ENCODE measurements at places on chromosomes 2 and 18.

GRCh38 chr2:205133544-205133943, 548.8 kb upstream of the NRP2 start:
- no peak for DNase-seq

DNA sequence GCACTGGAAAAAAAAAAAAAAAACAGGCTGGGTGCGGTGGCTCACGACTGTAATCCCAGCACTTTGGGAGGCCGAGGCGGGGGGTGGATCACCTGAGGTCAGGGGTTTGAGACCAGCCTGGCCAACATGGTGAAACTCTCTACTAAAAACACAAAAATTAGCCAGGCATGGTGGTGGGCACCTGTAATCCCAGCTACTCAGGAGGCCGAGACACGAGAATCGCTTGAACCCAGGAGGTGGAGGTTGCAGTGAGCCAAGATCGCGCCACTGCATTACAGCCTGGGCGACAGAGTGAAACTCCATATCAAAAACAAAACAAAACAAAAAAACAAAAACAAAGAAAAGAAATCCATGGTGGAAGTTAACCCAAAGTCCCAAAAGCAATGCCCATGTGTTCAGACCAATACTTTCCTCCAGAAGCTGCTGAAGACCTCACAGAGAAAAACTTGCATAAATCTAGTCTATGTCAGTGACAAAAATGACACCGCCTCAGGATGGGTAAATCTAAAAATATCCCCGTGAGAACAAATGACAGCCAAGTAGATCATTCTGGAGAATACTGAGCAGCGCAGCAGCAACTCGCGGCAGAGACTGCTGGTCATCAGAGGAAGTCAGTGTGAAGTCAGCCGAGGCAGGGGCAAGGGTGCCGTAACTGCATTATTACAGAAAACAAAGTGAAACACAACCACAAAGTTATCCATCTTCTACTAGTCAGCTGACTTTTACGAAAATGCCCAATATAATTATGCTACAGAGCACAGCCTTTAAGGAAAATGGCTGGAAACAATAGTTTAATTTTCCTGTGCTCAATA, 41.0 kb downstream of the LPIN2 start:
- no peak for DNase-seq

DNA sequence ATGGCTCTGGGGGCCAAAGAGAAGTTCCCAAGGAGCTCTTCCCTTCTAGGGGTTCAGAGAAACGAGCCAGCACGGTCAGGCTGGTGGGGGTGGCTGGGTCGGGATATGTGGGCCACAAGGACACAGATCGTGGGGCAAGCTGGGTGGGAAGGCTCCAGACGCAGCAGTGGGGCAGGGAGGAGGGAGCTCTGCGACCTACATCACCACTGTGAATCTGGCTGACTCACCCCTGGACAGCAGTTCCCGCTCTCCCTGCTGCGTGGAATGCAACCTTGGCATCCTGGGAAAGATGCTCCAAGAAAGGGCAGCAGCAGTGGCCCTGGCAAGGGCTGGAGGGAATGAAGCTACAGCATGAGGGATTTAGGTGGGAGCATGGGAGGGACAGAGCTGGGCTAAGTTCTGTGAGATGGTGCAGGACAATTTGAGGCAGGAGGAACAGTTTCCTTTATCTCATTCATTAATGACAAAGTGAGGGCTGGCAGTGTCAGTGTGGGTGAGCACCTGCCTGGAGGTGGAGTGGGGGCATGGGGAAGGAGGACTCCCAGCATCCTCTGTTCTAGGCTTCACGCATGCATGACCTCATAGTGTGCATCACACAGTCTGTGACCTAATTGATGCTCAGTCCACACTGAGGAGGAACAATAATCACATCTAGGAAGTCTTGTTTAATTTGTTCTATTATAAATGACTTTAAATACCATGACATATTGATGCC, 25.0 kb downstream of the CELF4 start:
- DNase-seq: no peak

DNA sequence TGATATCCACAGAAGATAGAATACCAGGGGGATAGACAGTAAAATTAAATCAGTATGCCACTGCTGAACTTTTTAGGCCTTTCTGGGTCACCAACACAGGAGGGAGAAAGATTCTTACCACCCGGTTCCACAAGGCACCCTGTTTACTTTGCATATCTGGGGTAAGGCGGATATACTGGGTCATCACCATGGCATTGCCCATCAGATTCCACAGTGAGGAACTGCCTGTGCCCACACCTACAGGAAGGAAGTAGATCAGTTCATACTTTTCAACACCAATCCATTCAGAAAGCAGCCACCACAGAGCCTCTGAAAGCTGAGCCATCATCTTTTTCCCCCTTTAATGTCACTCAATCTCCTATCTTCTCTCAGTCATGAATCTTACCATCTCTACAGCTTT, 2.0 kb downstream of the LMAN2L start:
- no peak for DNase-seq

- peak; percentile 46 for DNase-seq
These were observed 5.1 kb downstream of the HNMT start for GRCh38 chr2:137969418-137969765.

DNA sequence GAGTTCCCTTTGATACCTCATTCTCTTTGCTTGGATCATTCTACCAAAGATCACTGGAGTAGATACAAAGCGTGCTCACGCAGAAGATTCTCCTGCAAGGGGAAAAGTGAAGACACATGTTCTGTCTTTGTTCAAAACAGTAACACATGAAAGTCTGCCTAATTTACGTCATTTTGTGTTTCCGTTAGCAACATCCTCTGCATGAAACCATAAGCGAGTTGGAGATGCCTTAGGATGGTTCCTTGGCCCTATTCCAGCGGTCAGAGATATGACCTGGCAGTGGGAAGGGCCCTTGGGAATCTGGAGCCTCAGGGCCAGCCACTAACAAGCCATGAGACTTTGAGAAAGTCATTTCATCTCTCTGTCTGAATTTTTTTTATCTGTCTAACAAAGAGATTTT, 180.9 kb upstream of the TWIST2 start:
- no peak for DNase-seq

- peak; percentile 79 for DNase-seq
These were observed 156.4 kb downstream of the DSEL start for GRCh38 chr18:67359873-67360838.

DNA sequence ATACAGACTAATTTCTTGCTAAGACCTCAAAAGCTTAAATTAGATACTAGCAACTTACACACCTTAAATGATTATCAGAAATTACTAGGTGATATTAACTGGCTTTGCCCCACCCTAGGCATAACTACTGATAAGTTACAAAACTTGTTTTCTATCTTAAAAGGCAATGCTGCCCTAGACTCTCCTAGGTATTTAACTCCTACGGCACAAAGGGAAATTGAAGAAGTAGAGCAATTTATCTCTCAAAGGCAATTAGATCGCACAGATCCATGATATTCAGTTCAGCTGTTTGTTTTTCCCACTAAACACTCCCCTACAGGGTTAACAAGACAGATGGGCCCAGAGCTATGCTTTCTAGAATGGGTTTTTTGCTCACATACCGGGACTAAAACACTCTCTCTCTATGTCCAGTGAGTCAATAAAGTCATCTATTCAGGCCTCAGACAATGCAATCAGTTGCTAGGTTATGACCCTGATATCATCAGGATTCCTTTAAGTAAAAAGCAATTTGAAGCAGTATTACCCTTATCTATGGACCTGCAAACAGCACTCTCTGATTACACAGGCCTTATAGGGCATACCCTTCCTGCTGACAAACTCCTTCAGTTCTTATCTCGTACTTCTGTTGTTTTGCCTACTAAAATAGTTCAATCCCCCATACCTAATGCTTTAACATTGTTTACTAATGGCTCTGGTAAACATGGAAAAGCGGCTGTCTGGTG, 14.3 kb downstream of the MAP3K2 start:
- DNase-seq: no peak

- DNase-seq: no peak
These were observed 69.5 kb downstream of the HNRNPLL start for GRCh38 chr2:38533180-38533579.

- DNase-seq: no peak
These were observed 225.2 kb upstream of the SPOPL start for GRCh38 chr2:138276339-138276738.

GRCh38 chr2:185128996-185129395, 530.7 kb downstream of the ZNF804A start:
- DNase-seq: no peak

- DNase-seq: no peak
These were observed 414.2 kb downstream of the THSD7B start for GRCh38 chr2:137179542-137179941.

GRCh38 chr2:85393836-85394235, 16.3 kb downstream of the CAPG start:
- DNase-seq: peak; percentile 10

- DNase-seq: no peak
These were observed 314.5 kb downstream of the CYRIA start for GRCh38 chr2:16351137-16351536.

- no peak for DNase-seq
These were observed 481.4 kb downstream of the CDH2 start for GRCh38 chr18:27695503-27695902.

GRCh38 chr2:37563375-37564015, 107.9 kb downstream of the CDC42EP3 start:
- no peak for DNase-seq

DNA sequence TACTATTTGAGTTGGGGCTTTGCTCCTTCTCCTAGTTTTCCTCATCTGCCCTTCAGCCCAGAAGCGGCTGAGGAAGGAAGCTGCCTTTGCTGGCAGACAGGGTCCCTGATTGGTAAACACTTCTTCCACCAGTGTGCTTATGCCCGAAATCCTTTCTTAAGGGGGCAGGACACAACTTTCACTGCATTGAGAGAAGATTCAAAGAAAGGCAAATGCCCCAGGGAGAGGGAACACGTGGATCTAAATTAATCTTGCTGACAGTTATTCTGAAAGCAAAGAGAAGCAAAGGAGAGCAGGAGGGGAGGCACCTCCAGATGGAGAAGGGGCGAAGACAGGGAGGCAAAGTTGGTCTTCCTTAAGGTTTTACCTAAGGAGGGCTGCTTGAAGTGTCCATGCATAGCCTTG, 92.1 kb upstream of the EFEMP1 start:
- no peak for DNase-seq

GRCh38 chr2:157053876-157054275, 203.6 kb upstream of the GALNT5 start:
- DNase-seq: no peak

DNA sequence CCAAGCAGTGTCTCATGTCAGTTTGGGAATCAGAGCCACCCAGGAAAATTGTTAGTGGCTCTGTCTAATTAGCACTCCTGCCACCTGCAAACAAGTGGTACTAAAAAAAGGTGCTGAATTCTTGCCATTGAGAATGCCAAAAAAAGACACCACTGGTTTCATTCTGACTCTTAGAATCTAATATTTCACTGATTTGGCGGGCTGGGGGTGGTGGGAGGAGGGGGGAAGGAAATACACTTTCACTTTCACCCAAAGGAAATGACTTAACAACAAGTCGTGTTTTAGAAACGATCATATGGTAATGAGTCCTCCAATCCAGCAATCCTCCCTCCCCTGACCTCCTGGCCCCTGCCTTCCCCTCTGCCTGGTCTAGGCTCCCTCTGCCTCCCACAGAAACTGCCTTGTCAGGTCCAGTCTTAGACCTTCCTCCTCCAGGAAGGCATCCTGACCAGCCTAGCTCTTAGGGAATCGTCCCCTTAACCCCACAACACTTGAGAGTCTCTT, 4.4 kb upstream of the KLHL29 start:
- DNase-seq: no peak

DNA sequence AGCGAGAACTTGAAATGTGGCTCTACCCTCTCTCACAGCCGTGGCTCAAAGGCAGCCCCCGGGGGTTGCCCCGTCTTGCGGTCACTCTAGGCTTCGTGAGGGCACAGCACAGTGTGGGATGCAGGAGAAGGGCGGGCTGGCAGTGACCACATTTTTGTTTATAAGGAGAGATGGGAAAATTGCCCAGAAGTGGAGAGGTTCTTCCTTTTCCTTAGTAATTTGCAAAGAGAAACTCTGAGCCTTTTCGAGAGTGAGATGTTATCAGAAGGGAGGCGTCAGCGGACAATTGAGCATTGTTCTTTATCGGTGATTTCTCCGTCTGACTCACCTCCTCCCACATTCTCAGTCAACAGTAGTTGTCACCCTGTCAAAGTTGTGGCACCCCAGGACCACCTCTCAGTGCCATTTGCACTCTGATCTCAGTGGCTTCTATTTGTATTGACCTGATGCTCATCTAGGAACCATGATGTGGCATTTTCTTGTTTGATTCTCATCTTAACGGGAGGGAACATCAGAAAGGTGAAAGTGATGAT, 89.6 kb downstream of the ACAA2 start:
- DNase-seq: no peak

- DNase-seq: no peak
These were observed 46.9 kb upstream of the CD28 start for GRCh38 chr2:203659331-203660049.

DNA sequence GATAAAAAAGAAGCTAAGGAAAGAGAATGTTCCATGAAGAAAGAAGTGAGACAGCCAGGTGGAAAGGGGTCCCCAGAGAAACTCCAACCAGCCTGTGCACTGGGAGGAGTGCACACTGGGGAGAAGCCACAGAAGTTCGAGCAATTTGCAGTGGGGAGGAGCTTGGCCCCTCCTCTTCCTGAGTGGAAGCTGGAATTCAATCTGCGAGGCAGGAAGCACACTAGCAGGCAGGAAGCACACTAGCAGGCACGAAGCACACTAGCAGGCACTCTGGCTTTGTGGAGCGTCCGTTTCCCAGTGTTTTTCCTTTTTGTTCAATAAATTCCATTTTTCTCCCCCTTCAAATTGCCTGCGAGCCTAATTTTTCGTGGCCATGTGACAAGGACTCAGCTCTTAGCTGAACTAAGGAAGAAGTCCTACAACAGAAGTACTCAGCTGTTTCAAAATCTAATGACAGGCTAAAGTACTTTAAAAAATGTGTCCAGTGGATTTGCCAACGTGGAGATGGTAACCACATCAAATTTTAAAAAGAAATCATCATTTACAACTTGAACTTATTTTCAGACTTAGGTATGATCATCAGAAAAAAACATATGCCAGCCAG, 21.4 kb upstream of the SPIRE1 start:
- peak; percentile 68 for DNase-seq

DNA sequence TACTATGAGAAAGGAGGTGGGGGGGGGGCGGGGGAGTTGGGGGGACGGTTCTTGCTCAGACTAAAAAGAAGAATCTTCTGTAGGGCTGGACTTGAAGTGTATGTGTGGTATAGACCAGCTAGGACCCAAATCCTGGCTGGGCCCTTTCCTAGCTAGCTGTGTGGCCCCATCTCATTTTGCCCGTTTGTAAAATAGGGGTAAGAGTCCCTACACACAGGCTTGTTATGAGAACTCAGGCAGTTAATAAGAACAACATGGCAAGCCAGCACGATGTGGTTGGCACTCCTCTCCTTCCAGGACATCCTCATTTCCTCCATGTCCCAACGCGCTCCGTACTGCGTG, 1.1 kb downstream of the EVA1A start:
- DNase-seq: no peak

DNA sequence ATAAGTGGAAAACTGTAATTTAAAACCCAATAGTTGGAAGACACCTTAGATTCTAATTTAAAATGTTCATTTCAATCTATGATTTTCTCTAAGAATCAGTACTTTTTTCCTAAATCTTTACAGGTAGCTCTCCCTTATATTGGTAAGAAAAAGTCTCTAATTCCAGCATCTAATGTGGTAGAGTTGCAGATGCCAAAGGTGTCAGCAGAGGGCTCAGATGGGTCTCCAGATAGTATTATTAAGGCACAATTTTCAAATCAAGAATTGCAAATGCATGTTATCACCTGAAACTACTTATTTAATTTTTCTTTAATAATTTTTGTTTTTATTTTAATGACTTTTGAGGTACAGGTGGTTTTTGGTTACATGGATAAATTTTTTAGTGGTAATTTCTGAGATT, 25.5 kb upstream of the ITGA4 start:
- no peak for DNase-seq

Data from femur (tissue), 1 donor.